ENCODE measurements at places on chromosomes 5 and 9. TPM values are rescaled to one million over a fixed set of nuclear protein-coding genes. Genes with fewer than 3 reads are reported as not detected.

GRCh38 chr9:71796100-71796767 lies 27.9 kb upstream of the CEMIP2 start:
- DNase-seq: no peak

DNA sequence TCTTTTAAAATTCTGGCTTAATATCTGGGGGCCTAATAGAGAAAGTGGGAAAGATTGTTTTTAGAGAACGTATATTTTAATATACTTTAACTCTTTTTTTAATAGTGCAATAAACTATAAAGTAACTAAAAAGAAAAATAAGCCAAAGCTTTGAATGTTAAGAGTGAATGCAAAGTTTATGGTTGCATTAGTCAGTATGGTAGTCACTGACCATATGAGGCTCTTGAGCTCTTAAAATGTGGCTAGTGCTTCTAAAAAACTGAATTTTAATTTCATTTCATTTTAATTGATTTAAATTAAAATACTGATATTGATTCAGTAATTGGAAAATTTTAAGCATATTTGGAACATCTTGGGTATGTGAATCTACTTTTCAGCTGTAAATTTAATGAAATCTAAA lies 310.7 kb downstream of the PJA2 start:
- peak; percentile 58 for DNase-seq

GRCh38 chr9:111945216-111945615 lies 48.6 kb downstream of the UGCG start:
- DNase-seq: peak; percentile 69

DNA sequence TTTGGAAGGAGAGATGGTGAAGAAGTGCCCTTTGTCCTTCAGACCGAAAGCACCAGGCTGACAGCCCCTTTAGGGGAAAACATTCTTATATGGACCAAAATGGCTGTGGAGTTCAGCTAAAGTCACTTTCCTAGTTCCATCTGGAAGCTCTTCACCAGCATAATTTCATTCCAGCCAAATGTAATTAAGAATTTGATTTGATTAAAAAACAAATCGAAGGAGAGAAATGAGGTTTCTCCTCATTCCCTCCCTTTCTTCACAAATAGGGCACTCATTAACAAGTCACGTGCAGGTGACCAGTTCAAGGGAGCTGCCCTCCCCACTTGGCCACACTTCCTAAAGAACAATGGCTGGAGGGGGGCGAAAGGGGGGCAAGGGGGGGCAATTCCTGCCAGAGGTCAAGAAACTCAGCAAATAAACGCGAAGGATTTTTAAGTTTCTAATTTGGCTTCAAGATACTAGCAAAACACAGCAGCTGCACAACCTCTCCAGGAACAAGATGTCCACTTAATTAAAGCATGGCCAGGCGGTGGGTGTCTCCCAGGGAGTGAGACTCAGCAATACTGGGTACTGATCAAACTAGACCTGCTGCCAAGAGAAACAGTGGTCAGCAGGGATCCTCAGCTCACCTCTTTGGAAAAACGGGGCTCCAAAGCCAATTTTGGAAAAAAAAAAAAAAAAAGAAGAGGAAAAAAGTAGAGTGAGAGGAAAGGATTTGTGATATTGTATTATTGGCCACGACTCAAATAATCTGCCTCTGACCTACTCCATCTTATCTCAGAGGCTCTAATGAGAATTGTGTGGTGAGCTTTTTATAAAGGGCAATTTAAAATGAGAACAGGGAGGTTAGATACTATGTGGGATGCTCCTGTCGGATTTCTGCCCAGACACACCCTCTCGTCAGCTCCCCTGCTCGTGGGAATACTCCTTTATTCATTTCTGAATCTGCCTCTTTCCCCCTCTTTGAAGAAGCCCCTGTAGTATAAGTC lies 254.3 kb downstream of the ZSWIM6 start:
- no peak for DNase-seq

GRCh38 chr5:113705657-113706056 lies 192.2 kb downstream of the YTHDC2 start:
- DNase-seq: no peak

- no peak for DNase-seq
Observed at GRCh38 chr5:27810458-27810857, 772.1 kb upstream of the CDH9 start.

DNA sequence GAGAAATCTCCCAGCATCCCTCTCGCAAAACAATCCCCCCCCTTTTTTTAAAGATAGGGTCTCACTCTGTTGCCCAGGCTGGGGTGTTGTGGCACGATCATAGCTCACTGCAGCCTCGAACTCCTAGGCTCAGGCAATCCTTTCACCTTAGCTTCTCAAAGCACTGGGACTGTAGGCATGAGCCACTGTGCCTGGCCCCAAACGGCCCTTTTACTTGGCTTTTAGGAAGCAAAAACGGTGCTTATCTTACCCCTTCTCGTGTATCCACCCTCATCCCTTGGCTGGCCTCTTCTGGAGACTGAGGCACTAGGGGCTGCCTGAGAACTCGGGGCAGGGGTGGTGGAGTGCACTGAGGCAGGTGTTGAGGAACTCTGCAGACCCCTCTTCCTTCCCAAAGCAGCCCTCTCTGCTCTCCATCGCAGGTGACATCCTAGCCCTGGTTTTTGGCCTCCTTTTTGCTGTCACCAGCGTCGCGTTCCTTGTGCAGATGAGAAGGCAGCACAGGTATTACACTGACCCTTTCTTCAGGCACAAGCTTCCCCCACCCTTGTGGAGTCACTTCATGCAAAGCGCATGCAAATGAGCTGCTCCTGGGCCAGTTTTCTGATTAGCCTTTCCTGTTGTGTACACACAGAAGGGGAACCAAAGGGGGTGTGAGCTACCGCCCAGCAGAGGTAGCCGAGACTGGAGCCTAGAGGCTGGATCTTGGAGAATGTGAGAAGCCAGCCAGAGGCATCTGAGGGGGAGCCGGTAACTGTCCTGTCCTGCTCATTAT lies 6.8 kb downstream of the CA9 start:
- peak; percentile 62 for DNase-seq

- DNase-seq: no peak
Observed at GRCh38 chr9:39588500-39589137, 233.2 kb downstream of the SPATA31A1 start.

GRCh38 chr5:136712628-136713027 lies 347.3 kb upstream of the TRPC7 start:
- no peak for DNase-seq

DNA sequence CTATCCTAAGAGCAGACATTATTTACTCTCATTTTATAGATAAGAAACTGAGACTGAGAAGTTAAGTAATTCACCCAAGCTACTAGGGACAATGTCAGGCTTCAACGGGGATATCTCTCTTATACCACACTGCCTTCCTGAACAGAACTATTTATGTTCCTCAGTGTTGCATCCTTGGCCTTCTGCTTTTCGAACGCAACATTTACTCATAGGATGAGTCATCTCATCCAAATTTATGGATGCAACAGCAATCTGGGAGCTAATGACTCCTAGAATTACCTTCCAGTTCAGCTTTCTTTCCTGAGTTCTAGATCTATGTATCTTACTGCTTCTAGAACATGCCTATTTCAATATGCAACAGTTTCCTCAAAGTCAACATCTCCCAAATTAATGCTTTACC lies 103.6 kb upstream of the PAM start:
- DNase-seq: peak; percentile 25

DNA sequence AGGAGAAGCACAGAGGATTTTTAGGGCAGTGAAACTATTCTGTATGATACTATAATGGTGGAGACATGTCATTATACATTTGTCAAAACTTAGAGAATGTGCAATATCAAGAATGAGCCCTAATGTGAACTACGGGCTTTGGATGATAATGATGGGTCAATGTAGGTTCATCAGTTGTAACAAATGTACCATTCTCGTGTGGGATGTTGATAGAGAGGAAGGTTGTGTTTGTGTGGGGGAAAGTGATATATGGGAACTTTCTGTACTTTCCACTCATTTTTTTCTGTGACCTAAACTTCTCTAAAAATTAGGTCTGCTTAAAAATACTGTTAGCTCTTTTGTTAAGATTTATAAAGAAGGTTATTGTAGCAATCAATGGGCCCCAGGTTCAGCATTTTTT lies 138.9 kb downstream of the SPATA31D1 start:
- no peak for DNase-seq

DNA sequence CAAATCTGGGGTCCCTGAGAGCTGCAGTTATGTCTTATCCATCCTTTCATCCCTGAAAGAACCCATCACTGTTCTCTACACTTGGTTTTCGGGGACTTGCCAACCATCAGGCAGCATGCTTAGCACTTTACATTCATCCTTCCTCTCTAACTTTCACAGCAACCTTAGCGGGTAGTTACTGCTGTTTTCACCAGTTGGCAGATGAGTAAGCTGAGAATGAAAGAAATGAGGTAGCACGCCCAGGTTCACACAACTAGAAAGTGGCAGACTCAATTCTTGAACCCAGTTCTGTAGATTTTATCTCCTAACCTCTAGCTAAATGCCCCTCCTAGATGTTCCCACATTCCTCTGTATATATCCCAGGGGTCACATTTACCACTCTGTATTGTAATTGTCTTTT lies 342.0 kb upstream of the WWC1 start:
- peak; percentile 60 for DNase-seq

DNA sequence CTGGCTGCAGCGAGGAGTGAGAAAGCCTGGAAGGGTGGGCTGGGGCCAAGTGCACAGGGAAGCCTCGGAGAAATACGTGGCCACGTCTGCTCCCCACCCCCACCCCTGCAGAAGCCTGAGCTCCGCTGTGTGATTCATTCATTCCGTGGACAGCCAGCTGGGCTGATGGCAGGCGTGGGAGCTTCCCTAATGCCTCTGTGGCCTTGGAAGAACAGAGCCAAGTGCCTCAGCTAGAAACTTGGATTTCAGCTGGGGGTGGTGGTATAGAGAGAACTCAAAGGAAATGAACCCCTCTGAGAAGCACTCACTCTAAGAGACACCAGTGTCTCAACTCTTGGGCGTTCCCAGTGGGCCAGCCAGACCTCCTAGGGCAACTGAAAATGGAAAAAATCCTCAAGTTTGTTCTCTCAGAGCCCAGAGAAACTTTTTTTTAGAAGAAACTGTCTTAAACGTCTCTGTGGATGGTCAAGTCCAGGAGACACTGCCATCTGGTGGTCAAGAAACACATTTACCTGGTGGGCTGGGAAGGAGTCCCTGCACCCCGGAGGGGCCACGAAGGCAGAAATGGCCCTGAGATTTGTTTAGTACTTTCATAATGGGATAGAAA lies 18.0 kb downstream of the ATOX1 start:
- peak; percentile 98 for DNase-seq

GRCh38 chr5:39998518-39998917 lies 573.7 kb upstream of the DAB2 start:
- DNase-seq: peak; percentile 1

DNA sequence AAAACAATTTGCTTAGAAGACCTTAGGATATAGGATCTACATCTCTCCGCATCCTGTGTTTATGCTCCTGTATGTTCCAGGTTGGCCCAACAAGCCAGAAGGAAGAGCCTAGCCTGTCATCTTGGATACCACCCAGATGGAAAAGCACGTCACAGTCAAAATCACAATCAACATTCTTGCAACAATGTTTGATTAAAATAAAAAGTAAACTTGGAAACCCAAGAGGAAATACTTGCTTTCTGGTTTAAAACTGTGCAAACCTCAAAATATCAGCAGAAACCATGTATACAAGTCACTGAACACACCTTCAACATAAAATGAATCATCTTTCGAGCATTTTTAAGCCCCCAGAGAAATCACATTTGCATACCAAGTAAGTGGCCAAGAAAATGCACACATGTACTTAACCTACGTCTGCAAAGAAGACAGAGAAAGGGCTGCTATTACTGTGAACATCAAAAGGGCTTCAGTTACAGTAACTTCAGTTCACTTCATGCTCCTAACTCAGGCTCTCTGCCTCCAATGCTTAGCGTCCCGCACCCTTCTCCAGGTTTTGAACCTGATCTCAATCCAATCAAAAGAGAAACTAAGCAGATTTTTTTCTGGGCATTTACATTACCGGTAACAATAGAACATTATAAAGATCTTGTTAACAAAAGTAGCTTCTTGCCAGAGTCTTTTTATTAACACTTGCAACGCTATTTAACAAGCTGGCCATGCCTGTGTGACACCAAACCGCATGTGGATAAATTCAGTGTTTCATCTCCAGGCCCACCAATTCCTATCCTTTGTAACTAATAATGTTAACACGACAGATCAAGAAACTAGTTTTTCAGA lies 1.3 kb downstream of the ENC1 start:
- peak; percentile 59 for DNase-seq

FOXD4L3 gene
- total RNA-seq: not detected

INIP gene
- total RNA-seq: 22.9 TPM

FLT4 gene
- total RNA-seq: 0.76 TPM

All from GM23248 (cell line).